ENCODE measurements at places on chromosomes 6 and 20. TPM values are rescaled to one million over a fixed set of nuclear protein-coding genes. Genes with fewer than 3 reads are reported as not detected.

The MLN gene
- not detected for total RNA-seq

The SLC35B2 gene
- 41.7 TPM for total RNA-seq

The TMEM200A gene
- total RNA-seq = 47.8 TPM

The TTBK1 gene
- total RNA-seq = under 0.01 TPM

The SLC12A5 gene
- not detected for total RNA-seq

The AGER gene
- 0.28 TPM for total RNA-seq

The LY6G6D gene
- not detected for total RNA-seq

The C6orf52 gene
- total RNA-seq = not detected

The ELOVL4 gene
- 2.3 TPM for total RNA-seq

The PLEKHG1 gene
- 0.28 TPM for total RNA-seq

The PRDM1 gene
- total RNA-seq = 6.9 TPM

The SLC22A2 gene
- not detected for total RNA-seq

The SYCP2L gene
- not detected for total RNA-seq

The SLC32A1 gene
- total RNA-seq = not detected

The PCNA gene
- 155 TPM for total RNA-seq

The PNLDC1 gene
- total RNA-seq = not detected

The C20orf202 gene
- not detected for total RNA-seq

The GGTLC1 gene
- not detected for total RNA-seq

The ZKSCAN8 gene
- 15.0 TPM for total RNA-seq

The RNF5 gene
- 18.8 TPM for total RNA-seq

The E2F3 gene
- 3.3 TPM for total RNA-seq

The C4A gene
- 0.83 TPM for total RNA-seq

The CDC5L gene
- total RNA-seq = 29.7 TPM

The TSHZ2 gene
- not detected for total RNA-seq

The APOM gene
- total RNA-seq = 1.4 TPM

The ENPP1 gene
- total RNA-seq = 38.9 TPM

The LAMA4 gene
- total RNA-seq = 29.7 TPM

The CLDN20 gene
- total RNA-seq = not detected

The PRKN gene
- total RNA-seq = 0.28 TPM
